ENCODE measurements at places on chromosomes 13 and 19.

DNA sequence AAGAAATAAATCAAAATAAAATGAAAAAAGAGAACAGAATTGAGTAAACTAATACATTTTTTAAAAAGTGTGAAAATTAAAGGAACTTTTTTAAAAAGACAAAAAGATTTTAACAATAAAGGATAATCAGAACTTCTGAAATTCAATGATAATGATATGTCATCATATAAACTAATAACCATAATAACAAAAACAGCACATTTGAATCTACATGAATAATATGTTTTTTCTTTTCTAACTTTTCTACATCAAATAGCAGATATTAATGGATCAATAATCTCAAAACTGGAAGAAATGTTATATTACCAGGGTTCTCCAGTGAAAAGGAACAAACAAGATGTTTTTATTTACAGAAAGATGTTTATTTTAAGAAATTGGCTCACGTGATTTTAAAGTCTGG, 903.3 kb upstream of the MIR17HG start:
- DNase-seq: no peak

DNA sequence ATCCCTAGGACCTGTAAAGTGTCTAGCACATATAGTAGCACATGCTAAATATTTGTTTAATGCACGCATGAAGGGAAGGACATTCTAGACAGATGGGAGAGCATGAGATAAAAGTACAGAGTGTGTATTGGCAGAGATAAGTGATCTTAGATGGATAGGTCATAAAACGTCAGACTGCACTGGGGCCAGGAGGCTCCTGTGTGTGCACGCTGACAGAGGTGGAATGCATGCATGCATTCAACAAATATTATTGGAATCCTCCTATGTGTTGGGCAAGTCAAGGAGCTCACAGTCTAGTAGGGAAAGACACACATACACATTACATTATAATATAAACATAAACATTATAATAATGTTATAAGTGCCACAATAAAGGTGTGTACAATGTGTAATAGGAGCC, 73.3 kb downstream of the FGF9 start:
- DNase-seq: no peak

DNA sequence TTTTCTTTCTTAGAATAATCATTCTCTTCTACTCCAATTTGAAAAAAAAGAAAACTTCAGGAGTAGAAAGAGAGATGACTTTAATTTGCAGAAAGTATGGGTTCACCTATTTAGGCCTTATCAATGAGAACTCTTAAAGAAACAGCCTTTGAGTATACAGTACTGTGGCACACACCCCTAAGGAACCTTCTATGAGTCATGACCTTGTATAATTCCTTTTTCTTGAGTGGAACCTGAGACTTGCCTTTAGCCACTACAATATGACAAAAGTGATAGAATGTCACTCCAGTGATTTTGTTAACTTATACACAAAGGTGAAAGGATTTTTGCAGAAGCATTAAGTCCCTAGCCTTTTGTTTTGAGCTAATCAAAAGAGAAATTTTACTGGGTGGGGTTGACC, 58.7 kb downstream of the ITGBL1 start:
- DNase-seq: no peak

DNA sequence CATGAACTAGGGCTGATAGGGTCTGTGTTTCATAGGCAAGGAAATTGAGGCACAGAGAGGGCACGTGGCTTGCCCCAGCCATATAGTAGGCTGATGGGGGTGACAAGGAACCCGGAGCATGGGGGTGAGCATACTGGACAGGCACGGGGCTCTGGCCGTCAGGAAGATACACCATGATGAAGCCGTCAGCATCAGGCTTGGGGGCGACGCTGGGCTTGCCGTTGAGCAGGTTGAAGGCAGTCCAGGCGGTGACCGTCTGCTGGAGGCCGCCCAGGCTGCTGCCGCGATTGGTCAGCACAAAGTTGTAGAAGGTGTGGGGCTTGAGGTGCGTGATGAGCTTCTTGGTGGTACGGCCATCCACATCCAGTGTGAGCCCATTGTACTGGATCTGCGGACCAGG, 119.7 kb downstream of the PTPRS start:
- DNase-seq: no peak

GRCh38 chr13:112160558-112160957, 93.6 kb downstream of the SOX1 start:
- DNase-seq: no peak

- no peak for DNase-seq
Measured at GRCh38 chr13:50970956-50971355, 61.4 kb downstream of the RNASEH2B start.

GRCh38 chr19:58001895-58002369, 688 bp downstream of the ZNF606 start:
- DNase-seq: no peak

DNA sequence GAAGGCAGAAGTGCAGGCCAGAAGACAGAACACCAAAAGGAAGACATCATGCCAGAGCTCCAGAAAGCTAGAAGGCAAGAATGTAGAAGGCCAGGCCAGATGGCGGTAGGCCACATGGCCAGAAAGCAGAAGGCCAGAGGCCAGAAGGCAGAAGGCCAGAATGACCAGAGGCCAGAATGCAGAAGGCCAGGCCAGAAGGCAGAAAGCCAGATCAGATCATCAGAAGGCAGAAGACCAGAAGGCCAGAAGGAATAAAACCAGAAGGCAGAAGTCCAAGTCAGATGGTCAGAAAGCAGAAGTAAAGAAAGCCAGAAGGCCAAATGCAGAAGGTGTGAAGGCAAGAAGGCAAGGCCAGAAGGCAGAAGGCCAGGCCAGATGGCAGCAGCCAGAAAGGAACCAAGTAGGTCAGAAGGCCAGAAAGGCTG, 185.0 kb downstream of the TUBA3C start:
- no peak for DNase-seq

Data from fibroblast of skin of left biceps (primary cell).